Fibroblast of skin of left biceps (primary cell): ENCODE measurements at places on chromosomes 7 and 10.

DNA sequence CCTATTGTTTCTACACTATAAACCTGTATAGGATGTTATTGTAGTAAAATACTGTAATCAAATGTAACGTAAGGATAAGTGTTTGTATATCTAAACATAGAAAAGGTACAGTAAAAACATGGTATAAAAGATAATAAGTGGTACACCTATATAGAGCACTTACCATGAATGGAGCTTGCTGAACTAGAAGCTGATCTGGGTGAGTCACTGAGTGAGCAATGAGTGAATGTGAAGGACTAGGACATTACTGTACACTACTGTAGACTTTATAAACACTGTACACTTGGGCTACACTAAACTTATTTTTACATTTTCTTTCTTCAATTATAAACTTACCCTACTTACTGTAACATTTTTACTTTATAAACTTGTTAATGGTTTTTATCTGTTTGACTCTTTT, 732.9 kb upstream of the LRRN3 start:
- DNase-seq, result no peak

DNA sequence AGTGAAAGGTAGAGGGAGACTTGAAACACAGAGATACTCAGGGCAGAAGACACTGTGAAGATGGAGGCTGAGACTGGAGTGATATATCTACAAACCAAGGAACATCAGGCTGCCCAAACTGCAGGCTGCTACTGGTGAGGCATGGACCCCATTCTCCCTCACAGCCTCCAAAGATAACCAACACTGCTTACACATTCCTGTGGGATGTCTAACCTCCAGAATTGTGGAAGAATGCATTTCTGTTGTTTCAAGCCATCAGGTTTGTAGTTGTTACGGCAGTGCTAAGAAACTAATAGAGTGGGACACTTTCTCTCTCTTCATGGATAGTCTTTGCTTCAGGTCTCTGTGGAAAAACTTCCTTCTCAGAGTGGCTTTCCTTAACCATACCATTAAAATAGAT, 182.6 kb upstream of the TMEM106B start:
- peak; percentile 29 for DNase-seq

DNA sequence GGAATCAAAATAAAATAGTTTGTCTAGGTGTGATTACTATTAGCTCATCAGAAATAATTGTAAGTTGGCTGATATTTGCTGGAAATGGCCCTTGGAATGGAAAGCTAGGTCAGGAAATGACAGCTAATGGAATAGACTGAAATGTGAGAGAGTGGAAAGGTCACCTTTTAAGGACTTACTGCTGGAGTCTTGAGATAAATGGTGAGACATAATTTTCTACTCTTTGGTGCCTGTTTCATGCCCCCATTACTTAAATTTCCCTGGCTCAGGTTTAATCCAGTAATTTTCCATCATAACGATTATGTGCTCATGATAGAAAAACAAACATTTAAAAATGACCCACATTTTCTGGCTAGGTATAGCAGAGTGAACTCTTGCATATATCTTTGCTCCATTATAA, 123.6 kb downstream of the ADAM22 start:
- DNase-seq, result no peak

GRCh38 chr7:117012284-117012683, 59.0 kb downstream of the ST7 start:
- no peak for DNase-seq

GRCh38 chr7:132592231-132592920, 16.1 kb upstream of the PLXNA4 start:
- no peak for DNase-seq

DNA sequence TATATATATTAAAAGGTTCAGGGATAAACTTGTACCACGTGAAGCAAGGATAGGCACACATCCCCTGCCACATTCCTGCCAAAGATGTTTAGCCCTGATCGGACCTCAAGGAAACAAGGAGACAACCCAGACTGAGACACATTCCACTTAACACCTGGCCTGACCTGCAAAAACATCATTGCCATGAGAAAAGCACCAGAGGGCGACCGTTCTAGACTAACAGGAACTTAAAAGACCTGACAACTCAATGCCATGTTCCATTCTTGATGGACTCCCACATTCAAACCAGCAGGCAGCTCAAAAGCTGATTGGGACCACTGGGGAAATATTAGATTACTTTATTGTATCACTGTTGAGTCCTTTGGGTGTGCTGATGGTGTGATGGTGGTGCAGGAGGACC, 8.1 kb upstream of the PDGFA start:
- no peak for DNase-seq

DNA sequence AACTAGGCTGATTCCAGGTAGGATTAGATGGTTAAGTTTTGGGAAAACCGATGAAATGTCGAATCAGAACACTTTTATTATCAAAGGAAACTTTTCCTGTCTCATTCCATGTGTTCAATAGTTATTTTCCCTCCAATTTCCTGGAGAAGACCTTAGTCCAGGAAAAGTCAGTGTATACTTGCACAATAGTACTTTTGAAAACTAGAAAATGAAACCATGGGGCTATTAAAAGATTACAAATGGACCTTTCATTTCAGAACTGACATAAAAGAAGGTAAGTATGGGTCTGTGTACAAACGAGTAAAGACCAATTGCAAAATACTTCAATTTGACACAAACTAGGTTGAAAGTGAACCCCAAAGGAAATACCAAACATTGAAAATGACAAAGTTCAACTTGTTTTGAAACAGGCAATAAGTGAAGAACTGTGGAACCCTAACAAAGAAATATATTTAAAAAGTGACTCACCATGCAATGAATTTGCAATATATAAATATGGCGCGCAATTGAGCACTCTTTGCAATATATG, 2.1 kb downstream of the AVPI1 start:
- DNase-seq, result no peak

GRCh38 chr7:153393666-153394065, 634.1 kb downstream of the ACTR3B start:
- DNase-seq, result no peak

GRCh38 chr7:30879139-30880124, 32.2 kb upstream of the AQP1 start:
- DNase-seq, result no peak

GRCh38 chr7:23012186-23012585, 1.7 kb downstream of the HYCC1 start:
- DNase-seq, result no peak

GRCh38 chr7:107505997-107506673, 36.3 kb downstream of the GPR22 start:
- DNase-seq, result no peak

- no peak for DNase-seq
Observed at GRCh38 chr10:44240584-44241205, 144.2 kb downstream of the CXCL12 start.

- DNase-seq, result no peak
Observed at GRCh38 chr10:110531687-110532086, 34.0 kb downstream of the DUSP5 start.

DNA sequence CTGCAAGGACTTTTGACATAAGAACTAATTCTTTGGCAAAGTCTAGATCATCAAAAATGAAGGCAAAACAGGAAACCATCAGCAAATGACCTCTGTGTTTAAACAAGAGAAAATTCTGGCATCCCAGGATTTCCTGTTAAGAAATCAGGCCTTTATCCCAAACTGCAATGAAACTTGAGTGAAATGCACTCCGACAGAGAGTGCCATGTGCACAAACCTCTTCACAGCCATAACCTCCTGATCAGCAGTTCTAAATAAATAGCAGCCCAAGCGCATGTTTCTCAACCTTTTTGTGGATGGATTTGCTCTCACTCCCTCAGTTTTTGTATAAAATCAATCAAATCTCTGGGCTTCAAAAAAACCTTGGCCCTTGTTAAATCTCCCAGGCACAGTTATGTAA, 107.7 kb upstream of the EEPD1 start:
- DNase-seq, result no peak

GRCh38 chr7:1049801-1050200, 5.5 kb downstream of the GPR146 start:
- no peak for DNase-seq

- no peak for DNase-seq
Observed at GRCh38 chr7:26487780-26488515, 196.3 kb downstream of the SNX10 start.

DNA sequence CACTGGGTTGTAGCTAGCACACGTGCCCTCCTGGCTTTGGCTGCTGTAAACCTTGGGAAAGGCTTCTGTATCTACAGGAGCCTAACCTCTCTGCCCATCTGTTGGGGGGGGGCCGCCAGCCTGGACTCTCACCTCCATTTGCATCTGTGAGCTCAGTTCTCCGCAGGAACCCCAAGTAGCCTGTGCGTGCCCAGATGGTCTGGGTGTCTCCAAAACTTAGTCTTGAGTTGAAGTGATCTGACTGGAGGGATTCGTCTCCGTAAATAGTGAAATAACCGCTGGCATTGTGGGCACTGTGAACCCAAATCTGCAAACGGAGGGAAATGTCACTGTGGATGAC, 147.9 kb downstream of the ZMYND11 start:
- DNase-seq, result no peak

- no peak for DNase-seq
Observed at GRCh38 chr7:99155211-99155610, 11.3 kb upstream of the SMURF1 start.

DNA sequence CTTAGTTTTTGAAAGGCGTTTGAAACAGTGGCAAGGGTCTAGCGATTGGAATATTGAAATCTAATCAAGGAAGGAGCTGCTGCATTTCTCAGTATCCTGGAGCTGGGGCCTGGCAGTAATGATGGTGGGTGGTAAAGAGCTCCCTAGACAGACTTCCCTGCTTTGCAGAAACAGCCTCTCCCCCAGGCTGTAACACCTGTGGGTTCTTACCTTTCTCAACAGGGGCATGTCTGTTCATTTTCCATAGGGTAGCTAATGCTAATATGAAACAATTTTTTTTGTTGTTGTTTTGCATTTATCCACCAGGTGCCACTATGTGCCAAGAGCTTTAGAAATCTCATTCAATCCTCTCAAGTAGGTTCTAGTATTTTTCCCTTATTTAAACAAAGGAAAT, 345.5 kb downstream of the REEP3 start:
- DNase-seq, result no peak

GRCh38 chr7:42746214-42746613, 165.7 kb downstream of the C7orf25 start:
- no peak for DNase-seq

DNA sequence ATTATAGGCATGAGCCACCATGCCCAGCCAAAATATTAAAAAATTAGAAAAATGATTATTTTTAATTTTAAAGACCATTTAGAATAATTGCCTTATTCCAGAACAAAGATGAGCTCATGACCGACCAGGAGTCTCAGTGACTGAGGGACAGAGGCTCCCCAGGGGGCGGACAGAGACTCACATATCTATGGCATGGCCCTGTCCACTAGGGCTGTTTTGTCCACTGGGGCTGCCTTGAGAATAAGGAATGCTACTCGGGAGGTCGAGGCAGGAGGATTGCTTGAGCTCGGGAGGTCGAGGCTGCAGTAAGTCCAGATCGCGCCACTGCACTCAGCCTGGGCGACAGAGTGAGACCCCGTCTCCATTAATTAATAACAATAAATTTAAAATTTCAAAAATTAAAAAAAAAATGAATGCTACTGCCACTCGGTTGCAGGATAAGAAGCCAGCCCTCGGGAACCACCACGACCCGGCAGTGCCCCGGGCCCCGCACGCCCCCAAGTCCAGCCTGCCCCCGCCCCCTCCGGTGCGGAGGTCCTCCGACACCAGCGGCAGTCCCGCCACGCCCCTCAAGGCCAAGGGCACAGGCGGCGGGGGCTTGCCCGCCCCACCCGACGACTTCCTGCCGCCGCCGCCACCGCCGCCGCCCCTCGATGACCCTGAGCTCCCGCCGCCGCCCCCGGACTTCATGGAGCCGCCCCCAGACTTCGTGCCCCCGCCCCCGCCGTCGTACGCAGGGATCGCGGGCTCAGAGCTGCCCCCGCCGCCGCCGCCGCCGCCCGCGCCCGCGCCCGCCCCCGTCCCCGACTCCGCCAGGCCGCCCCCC, 128.6 kb downstream of the APBB1IP start:
- DNase-seq, result no peak

- DNase-seq, result no peak
Observed at GRCh38 chr10:30413996-30414576, 19.9 kb upstream of the MAP3K8 start.

- no peak for DNase-seq
Observed at GRCh38 chr7:67882843-67883242, 886.2 kb downstream of the TYW1 start.
